Osteoblast (primary cell): ENCODE measurements at places on chromosomes 16 and 17.

- DNase-seq, result peak; percentile 99
These were observed 49.6 kb downstream of the USP22 start for GRCh38 chr17:20992987-20993862.

DNA sequence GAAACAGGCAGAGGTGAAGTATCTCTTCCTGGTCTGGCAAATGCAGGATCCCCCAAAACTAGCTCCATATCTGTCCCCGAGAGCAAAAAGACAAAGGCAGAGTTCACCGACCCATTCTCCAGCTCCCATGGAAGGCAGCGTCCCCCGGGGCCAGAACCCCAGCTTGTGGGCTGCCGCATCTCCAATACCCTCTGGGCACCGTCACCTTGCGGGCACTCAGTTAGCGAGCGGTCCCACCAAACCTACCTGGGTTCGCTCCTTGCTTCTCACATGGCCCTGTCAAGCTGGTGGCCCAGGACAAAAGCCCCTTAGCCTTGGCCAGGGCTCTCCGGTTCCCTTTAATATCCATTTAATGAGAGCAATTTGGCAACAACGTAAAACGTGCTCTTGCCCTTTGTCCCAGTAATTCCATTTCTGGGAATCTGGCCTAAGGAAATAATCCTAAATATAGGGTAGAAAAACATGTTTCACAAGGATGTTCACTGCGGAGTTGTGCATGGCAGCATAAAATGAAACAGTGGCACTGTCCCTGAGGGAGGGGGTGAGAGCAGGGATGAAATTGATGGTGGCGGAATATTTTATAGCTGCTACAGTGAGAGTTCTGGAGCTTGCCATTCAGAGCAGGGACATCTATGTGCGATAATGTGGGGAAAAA, 157.1 kb downstream of the CMIP start:
- DNase-seq, result peak; percentile 86

- DNase-seq, result no peak
These were observed 16.8 kb upstream of the RBFOX1 start for GRCh38 chr16:7315813-7316212.

DNA sequence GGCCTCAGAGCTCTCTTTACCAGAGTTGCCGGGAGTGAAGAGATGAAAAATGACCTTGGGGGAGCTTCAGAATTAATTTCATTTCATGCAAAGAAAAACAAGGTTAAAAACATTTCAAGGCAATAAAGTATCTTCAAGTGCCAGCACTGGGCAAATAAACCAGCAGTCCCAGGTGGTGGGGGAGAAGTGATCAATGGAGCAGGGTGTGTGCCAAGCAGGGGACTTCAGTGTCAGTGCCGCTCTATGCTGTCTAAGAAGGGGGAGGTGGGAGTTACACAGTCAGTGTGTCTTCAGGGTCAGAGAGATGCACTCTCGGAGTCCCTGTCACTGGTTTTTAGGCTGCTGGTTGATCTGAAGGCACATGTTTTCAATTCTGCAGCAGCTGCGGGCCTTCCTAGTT, 57.2 kb upstream of the MGAT5B start:
- DNase-seq, result no peak
